Urinary bladder (tissue), 4 donors: ENCODE measurements at places on chromosomes 5 and 9. TPM values are rescaled to one million over a fixed set of nuclear protein-coding genes. Genes with fewer than 3 reads are reported as not detected.

Gene TUSC1
- 24.6 TPM for polyA plus RNA-seq

Gene ARHGEF37
- polyA plus RNA-seq: 14.2 TPM

Gene NAIP
- 8.2 TPM for polyA plus RNA-seq

Gene BHMT2
- 18.1 TPM for polyA plus RNA-seq

DNA sequence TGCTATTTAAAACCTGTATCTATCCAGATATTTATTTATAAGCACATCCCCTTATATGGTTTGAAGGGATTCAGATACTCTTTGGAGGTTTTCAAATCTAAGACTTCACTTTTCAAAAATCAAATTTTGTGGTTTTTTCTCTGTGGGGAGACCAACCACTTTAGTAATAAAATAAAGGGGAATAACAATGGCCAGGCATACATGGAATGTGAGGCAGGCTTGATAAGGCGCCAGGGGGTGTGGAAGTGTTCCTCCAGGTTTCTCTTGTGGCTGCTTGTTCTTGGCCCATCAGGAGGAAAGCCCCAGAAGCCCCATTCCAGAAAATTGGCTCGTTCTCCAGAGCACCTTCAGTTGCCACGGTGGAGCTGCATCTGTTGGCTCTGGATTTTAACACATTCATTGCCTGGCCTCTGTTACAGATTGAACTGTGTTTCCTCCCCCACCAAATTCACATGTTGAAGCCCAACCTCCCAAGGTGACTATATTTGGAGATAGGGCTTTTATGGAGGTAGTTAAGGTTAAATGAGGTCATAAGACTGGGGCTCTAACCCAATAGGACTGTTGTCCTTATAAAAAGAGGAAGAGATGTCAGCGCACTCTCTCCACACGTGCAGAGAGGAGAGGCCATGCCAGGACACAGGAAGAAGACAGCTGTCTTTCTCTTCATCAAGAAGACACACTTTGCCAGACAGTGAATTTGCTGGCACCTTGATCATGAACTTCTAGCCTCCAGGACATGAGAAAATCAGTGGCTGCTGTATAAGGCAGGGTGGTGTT lies 195.9 kb downstream of the TMEM38B start:
- DNase-seq: no peak

DNA sequence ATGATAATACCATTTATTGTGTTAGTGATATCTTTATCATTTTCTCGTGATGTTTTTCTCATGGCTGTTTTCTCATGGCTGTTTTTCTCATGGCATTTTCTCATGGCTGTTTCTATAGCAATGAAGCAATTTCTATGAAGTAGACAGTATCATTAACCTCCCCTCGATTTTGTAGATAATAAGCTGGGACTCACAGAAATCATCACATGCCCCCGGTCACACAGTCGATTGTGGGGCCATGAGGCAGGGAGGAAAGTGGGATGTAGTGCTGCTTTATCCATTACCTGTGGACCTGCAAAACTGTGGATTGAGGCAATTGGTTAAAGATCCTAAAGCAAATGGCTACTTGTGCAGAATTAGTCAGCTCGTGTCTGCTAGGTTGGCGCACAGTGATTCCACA lies 47.3 kb downstream of the TGFBI start:
- DNase-seq: no peak

GRCh38 chr9:110330484-110331105 lies 7.1 kb downstream of the TXNDC8 start:
- no peak for DNase-seq

- no peak for DNase-seq
Measured at GRCh38 chr5:18745988-18746615, 1111.8 kb downstream of the TAF11L14 start.

DNA sequence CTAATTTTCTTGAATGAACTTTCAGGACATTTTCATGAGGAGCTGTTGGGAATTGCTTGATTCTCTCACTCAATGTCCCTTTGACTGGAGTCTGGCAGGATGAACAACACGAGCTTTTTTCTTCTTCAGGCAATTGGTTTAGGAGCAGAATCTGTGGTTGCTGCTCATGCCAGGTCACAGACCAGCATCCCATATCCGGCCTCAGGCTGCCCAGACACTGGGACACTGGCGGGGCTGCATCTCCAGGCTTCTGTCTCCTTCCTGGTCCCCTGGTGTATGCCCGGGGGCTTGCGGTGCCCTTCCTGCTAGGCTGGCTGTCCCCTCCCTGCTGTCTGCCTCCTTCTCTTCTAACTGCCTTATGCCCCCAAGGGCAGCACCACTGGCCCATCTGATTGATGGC lies 311.5 kb upstream of the DAP start:
- no peak for DNase-seq

GRCh38 chr9:115373000-115373709 lies 255.2 kb upstream of the TNC start:
- DNase-seq: no peak

- DNase-seq: no peak
Measured at GRCh38 chr5:53261245-53261644, 151.7 kb upstream of the MOCS2 start.

- no peak for DNase-seq
Measured at GRCh38 chr5:36877667-36878391, 1.3 kb downstream of the NIPBL start.

DNA sequence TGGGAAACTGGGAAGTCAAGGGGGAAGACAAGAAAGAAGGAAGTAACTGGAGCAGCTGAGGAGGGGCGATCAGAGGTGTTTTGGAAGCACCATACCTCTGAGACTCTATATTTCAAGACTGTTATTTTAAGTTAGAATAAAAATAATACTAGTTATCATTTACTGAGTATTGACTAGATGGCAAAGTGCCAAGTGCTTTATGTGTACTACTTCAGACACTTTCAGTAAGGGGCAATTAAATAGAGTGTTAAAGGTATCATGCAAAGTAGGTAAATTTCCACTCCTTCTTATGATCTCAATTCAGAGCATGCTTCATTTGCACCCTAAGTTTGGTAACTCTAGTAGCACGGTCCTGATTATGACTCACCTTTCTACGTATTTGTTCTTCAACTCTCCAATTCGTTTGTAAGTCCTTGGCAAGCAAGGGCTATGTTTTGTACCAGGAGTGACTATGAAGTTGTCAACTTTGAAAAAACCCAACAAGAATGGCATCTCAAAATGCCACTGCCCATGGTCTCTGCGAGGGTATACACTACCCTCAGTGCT lies 152.4 kb upstream of the RAPGEF1 start:
- no peak for DNase-seq

DNA sequence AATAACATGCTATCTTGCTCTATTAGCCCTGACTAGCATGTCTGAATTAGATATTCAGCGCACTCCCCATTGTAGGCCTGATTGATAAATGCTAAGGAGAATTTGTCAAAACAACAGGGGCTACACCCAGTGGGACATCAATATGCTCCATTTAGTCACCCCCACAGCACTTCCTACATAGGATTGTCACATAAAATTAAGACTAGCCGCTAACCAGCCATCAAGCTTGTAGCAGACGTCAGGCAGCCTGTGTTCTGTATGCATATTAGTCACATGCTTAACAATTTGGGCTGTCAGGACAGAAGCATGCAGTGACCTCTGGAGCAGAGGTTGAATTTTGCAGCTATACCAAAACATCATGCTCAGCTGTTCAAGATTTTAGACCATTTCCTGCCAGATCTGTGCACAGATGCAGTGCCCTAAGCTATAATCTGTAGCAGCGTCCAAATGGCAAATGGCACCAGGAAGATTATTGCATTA lies 197.4 kb upstream of the ISL1 start:
- DNase-seq: peak; percentile 4

- DNase-seq: no peak
Measured at GRCh38 chr5:139976703-139977102, 66.4 kb downstream of the NRG2 start.

DNA sequence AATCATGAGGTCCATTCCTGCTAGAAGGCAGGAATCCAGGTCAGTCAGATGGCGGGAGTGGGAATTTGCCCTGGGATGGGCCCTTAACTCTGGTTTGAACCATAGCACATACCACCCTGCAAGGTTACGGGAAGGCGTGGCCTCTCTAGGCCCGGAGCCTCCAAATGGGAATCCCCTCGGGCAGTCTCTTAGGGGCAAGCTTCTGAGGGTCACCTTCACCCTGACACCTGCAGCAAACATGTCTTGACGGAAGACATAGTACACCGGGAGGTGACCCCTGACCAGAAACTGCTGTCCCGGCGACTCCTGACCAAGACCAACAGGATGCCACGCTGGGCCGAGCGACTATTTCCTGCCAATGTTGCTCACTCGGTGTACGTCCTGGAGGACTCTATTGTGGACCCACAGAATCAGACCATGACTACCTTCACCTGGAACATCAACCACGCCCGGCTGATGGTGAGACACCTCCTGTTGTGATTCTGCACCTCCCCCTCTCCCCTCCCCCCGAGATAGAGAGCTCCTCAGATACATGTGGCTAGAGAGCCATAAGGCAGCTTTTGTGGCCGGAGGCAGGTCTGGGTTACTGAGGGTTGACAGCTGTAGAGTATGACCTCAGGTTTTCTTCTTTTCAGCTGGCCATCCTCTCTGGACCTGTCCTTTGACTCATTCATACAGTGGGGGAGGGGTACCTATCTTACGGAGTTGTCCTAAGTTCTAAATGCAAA lies 957 bp downstream of the PRELID1 start:
- DNase-seq: no peak

DNA sequence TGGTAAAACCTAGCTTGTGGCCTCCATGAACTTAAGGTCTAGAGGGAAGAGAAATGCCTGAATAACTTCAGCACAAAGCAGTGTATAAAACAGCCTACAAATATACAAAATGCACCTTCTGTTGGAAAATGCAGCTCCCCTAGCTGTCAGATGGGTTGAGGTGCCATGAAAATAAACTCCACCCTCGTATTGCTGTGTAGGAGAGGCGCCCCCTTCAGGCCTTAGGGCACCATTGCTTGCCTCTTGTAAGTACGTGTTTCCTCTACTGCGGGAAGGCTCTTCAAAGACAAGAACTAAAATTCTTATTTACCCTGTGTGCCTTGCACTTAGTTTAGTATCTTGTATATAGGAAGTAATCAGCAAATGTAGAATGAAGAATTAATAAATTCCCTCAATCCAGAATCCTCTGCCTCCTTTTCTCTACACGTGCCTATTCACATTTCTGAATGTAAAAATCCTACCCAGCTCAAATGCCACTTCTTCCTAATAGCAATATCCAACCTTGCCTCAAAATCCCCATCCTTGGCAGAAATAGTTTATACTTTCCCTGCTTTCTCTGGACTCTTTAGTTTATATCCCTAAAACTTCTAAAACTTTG lies 393.7 kb upstream of the PDE4D start:
- no peak for DNase-seq

- DNase-seq: no peak
Measured at GRCh38 chr5:1032551-1033027, 24.0 kb downstream of the NKD2 start.

GRCh38 chr5:40547994-40548575 lies 131.6 kb upstream of the PTGER4 start:
- DNase-seq: no peak

DNA sequence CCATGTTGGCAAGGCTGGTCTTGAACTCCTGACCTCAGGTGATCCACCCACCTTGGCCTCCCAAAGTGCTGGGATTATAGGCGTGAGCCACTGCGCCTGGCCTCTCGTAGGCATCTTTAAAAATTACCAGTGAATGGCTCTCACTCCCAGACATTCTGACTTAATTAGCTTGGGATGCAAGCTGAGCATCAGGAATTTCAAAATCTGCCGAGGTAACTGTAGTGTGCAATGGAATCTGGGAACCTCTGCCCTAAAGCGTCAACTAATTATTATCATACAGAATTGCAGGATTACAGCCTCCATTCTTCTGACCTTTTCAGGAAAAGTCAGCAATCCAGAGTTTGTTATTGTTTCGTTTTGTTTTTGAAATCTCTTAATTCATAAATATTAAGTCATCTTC lies 213.4 kb upstream of the DMAC1 start:
- no peak for DNase-seq

DNA sequence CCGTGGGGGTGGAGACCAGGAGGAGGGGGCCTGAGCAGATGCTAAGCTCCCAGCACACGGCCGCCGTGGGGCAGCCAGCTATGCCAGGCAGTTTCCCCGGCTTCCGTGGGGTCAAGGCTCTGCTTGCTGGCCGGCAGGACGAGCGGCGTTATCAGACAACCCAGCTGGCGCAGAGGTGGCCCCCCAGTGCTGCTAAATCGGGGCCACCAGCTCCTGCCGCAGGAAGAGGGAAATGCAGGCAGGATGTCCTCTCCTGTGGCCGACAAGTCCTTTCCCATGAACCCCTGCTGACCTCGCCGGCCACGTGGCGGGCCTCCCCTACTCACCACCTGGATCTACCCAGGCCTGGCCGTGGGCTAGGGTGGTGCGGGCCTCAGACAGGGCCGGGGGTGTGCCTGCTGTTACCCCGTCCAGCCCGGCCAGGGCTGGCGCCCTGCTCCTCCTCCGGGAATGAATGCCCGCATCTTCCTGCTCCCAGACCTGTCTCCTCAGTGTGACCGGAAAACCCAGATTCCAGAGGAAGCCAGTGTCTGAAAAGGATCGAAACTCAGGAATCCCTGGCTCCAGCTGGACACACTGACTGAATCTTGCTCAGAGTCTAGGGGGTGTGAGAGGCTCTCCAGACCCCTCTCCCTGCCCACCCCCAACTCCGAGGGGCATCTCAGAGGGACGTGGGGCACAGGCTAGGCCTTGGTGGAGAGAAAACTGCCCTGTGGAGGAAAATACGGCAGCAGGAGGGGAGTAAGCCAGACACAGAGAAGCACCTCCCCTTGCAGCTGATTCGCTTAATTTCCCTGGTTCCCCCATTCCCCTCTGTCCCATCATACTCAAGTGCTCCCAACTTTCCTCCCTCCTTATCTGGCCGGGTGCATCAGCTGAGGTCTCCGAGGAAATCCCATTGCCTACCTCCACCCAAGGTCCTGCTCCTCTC lies 3.9 kb downstream of the FLT4 start:
- DNase-seq: no peak

DNA sequence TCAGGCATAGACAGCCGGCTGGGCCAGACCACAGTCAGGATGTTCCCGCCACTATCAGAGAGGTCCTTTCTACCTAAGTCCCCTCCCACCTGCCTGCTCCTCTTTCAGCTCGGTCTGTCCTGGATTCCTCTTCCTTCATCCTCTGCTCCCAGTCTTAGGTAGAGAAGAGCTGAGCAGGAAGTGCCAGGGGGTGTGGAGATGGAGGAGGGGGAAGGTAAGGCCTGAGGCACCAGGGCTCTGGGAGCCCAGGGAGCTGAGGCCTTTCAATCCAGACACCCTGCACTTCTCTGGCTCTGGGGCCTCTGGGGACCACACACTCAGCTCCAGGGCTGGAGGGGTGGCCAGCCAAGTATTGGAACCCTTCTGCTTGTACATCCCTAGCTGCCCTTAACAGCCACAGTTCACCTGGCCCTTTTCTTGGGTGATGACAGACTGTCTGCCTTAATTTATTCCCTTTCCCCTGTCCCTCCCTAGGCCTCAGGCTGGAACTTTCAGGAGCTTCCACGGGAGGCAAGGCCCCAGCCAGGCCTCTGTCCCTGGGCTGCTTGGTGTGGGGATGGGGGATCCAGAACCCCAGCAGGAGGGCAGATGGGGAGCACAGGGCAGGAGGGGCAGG lies 15.6 kb downstream of the IRF1 start:
- DNase-seq: no peak

DNA sequence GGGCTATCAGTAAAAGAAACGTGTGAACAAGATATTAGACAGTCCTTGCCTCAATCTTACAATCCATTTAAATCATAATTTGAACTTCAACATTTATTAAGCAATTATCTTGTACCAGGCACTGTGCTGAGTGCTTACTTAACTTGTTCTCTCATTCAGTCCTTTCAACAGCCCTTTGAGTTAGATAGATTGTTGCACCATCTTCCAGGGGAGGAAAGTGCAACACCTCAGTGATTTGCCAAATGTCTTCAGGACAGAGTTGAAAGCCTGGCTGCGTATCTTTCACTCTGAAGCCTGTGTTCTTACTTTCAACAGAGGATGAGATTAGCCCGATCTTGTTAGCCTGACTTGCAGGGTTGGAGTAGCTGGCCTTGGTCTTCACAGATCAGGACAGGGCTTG lies 34.2 kb upstream of the SUB1 start:
- no peak for DNase-seq
